Peyer's patch (tissue), 4 donors: ENCODE measurements at places on chromosomes 7 and 10. TPM values are rescaled to one million over a fixed set of nuclear protein-coding genes. Genes with fewer than 3 reads are reported as not detected.
A peak's percentile ranks its signal among the peaks of the same experiment; 100 is the strongest.

GRCh38 chr7:31119249-31119648 is 67.1 kb downstream of the ADCYAP1R1 start:
- no peaks in the 10 kb centered on the region for H3K36me3 ChIP-seq
- H3K27me3 ChIP-seq = no peaks in the 10 kb centered on the region
- no peaks in the 10 kb centered on the region for H3K4me1 ChIP-seq
- H3K4me3 ChIP-seq = no peak overlapping the region

The GIMAP5 gene
- total RNA-seq = 11.9 TPM

The CYP3A4 gene
- 16.5 TPM for total RNA-seq

- DNase-seq = no peak
- H3K27ac ChIP-seq = no peak overlapping the region
- H3K4me1 ChIP-seq = no peaks in the 10 kb centered on the region
- no peak overlapping the region for H3K4me3 ChIP-seq
- no peaks in the 10 kb centered on the region for H3K36me3 ChIP-seq
Observed at GRCh38 chr10:6741541-6741941, 161.5 kb upstream of the PRKCQ start.

DNA sequence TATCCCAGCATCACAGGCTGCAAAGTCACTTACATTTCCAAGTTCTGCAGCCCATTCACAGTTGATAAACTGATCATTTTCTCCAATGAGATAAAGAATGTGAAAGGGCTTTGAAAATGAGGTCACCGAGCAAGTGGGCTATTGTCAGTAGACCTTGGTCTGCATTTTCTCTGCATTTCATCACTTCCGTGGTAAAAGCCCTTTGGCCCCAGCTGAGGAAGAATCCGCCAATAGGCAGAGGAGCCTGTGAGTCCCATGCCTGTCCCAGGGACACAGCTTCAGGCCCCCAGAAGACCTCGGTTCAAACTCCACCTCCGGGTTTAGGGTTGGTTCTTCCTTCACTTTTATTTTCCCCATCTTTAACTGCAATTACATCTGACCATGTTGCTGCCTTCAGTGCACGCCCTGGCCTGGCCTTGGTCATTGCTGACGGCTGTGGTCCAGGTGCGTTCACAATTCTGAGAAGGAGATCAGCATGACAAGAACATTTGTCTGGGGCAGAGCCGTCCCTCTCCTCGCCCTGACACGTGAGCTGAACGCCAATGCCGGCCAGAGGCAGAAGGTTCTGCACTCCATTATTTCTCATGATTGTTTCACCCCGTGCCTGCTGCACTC is 292.5 kb downstream of the TCERG1L start:
- H3K4me3 ChIP-seq = no peak overlapping the region
- no peaks in the 10 kb centered on the region for H3K4me1 ChIP-seq
- H3K27ac ChIP-seq = no peak overlapping the region
- no peaks in the 10 kb centered on the region for H3K27me3 ChIP-seq
- H3K36me3 ChIP-seq = no peaks in the 10 kb centered on the region

DNA sequence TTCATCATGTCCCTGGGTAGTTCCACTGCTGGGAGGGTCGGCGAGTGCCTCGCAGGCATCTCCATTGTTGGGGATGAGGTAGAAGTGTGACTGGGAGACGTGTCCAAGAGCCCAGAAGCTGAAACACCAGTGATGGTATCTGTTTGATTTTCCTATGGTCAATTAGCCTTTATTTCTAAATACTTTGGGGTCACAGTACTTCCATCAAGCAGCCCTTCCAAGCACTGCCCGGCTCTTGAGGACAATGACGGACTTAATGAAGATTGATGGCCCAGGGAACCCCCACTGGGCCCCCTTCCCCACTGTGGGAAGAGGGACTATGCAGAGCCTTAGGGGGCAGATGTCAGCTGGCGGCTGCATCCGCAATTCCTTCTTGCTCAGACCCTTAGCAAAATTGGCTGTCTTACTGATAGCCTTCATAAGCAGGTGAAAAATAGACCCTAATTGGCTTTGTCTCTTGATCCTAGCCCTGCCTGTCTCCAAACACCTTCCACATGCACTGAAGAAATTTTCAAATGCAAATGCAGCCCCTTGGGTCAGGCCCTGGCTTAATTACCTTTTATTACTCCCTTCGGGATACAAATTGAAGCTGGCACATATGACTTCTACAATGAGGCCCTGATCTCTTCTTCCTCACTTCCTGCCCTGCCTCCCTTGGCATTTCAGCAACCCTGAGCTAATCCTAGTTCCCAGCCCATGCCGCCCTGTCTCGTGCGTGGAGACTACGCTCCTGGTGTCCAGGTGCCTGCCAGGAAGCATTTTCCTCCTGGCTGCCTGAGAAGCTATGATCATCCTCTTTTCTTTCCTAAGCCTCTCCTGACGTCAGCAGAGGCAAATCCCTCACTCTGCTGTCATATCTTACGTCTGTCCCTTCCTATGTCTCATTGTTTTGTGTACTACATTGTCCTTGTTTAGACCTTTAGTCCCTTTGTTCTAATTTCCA is 124.5 kb upstream of the GDF10 start:
- H3K4me1 ChIP-seq = no peaks in the 10 kb centered on the region
- H3K27me3 ChIP-seq = no peaks in the 10 kb centered on the region
- H3K36me3 ChIP-seq = no peaks in the 10 kb centered on the region
- no peak overlapping the region for H3K4me3 ChIP-seq
- no peak overlapping the region for H3K27ac ChIP-seq
- no peak for DNase-seq

The SHTN1 gene
- total RNA-seq = 24.1 TPM

The CRPPA gene
- total RNA-seq = 2.3 TPM

DNA sequence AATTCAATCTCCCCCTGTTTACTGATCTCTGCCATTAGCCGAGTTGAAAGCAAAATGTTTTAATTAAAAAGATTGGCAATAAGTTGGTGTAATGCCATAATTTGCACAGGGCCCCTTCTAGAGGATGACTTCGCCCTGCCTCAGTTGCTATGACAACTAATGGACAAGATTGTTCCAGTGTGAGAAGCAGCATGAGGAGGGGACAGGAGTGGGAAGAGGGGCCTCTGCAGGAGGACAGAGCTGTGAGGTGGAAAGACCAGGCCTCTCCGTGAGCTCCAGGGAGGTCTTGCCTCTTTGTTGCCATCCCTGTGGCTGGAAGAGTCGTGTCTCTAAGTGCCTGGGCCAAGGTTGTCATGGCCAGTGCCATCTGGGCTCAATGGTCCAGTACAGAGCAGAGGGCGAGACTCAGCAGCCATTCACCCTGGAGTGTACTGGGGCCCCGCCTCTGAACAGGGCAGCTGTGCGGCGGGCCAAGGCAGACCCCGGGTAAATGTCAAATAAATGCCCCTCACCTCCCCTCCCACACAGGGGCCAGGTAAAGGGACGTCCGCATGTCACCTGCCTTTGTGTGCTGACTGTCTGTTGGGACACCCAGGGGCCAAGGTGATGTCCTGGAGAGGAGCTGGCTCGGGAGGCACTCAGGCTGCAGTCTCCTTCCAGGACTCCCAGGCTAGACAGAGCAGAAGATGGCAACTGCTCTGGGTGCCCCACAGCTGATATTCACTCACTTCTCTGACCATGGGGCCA is 97.0 kb upstream of the RET start:
- H3K4me1 ChIP-seq = no peaks in the 10 kb centered on the region
- no peaks in the 10 kb centered on the region for H3K36me3 ChIP-seq
- DNase-seq = no peak
- no peak overlapping the region for H3K4me3 ChIP-seq

The NUB1 gene
- total RNA-seq = 67.2 TPM

- H3K36me3 ChIP-seq = no peaks in the 10 kb centered on the region
- no peaks in the 10 kb centered on the region for H3K4me1 ChIP-seq
- H3K4me3 ChIP-seq = no peak overlapping the region
- H3K27ac ChIP-seq = no peak overlapping the region
- no peaks in the 10 kb centered on the region for H3K27me3 ChIP-seq
Observed at GRCh38 chr10:6787091-6787490, 207.0 kb upstream of the PRKCQ start.

- H3K4me1 ChIP-seq = no peaks in the 10 kb centered on the region
- DNase-seq = peak; percentile 36
- H3K27me3 ChIP-seq = no peaks in the 10 kb centered on the region
- no peak overlapping the region for H3K4me3 ChIP-seq
- H3K27ac ChIP-seq = peak overlapping the region; percentile 19
Observed at GRCh38 chr7:12067156-12067831, 143.8 kb upstream of the TMEM106B start.

DNA sequence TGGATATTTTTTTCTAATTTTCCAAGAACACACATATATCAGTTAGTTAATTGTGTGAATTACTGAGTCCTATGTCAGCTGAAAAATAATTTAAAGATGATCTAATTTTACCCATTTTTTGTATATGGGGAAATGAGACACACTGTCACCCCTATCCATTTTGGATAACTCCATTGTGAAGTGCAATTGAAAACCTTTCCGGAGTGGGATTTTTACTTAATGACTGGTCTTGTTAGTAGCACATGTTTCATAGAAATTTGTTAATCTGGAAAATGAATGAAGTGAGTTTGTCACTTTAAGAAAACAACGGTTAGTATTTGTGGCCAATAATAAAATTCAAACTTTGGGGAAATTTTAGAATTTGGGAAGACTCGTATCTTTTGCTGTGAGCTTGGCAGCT is 2.0 kb downstream of the GARS1 start:
- peaks cover 8% of the 10 kb centered on the region for H3K4me1 ChIP-seq
- no peak overlapping the region for H3K27ac ChIP-seq
- no peaks in the 10 kb centered on the region for H3K27me3 ChIP-seq

GRCh38 chr7:141708351-141708750 is at the start of gene WEE2:
Gene WEE2, plus strand, starts transcription at chr7:141708353. Its CDS starts 406 bp downstream, at chr7:141708759.
- H3K36me3 ChIP-seq = no peaks in the 10 kb centered on the region

GRCh38 chr7:51313738-51314425 is 2.7 kb downstream of the COBL start:
- H3K27ac ChIP-seq = no peak overlapping the region
- no peak for DNase-seq
- H3K27me3 ChIP-seq = no peaks in the 10 kb centered on the region
- no peaks in the 10 kb centered on the region for H3K4me1 ChIP-seq
- H3K4me3 ChIP-seq = no peak overlapping the region

- no peaks in the 10 kb centered on the region for H3K4me1 ChIP-seq
- no peaks in the 10 kb centered on the region for H3K27me3 ChIP-seq
- no peak overlapping the region for H3K27ac ChIP-seq
Observed at GRCh38 chr7:127064-127598, 65.2 kb upstream of the FAM20C start.

- no peaks in the 10 kb centered on the region for H3K36me3 ChIP-seq
- DNase-seq = no peak
- no peak overlapping the region for H3K4me3 ChIP-seq
- no peak overlapping the region for H3K27ac ChIP-seq
Observed at GRCh38 chr10:130714742-130715467, 578.7 kb downstream of the GLRX3 start.

- H3K4me1 ChIP-seq = no peaks in the 10 kb centered on the region
- H3K27me3 ChIP-seq = no peaks in the 10 kb centered on the region
- no peak overlapping the region for H3K27ac ChIP-seq
- no peak for DNase-seq
Observed at GRCh38 chr10:91137822-91138221, 82.6 kb upstream of the PCGF5 start.
